ENCODE measurements at places on chromosomes 2 and 18.

DNA sequence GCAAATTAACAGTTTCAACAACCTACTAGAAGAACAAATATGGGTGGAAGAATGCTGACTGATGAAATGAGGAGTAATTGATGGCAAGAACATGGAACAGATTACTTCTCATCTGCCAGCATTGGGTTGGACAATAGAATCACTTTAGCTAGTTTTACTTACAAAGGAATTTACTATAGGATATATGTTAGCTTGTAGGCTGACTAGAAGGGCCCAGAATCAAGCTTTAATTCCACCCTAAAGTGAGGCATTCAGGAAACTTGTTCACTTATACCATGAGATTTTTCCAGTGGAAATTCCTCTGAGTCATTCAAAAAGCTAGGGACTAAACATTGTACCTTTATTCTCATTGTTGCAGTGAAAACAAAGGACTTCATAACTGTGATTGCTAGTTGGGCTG, 5.0 kb upstream of the ZSWIM2 start:
- DNase-seq = peak; percentile 59

DNA sequence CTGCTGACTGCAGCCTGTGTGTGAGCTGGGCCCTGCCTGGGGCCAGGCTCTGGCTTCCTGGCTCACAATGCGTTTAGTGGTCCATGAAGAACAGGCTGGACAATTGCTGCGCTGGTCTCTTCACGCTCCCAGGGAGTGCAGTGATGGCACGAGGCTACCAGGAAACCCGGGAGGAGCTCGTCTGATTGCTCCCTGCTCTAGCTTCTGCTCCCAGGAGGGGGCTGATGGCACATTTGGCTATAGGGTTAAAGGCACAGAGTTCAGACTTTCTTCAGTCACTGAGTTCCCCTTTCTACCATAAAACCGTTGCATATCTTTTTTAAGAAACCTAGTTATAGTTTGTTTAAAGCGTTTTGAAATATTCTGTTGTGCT, 60.1 kb downstream of the KCNF1 start:
- DNase-seq = no peak

- DNase-seq = no peak
Measured at GRCh38 chr18:43382641-43383403, 105.5 kb upstream of the SYT4 start.

GRCh38 chr18:59377613-59378337, 18.7 kb upstream of the LMAN1 start:
- no peak for DNase-seq

DNA sequence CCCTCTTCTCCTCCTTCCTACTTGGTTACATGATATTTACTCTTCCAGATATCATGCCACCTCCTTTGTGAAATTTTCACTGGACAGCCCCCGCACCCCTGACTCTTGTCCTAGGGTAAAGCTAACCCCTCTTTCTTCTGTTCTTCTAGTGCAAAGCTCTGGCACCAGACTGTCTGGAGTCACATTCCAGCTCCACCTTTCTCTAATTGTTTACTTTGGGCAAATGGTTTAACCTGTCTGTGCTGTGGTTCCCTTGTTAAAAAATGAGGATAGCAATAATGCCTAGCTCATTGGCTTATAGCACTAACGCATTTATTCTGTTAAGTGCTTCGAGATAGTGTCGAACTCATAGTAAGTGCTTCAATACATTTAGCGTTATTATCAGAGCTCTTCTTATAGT, 306.2 kb downstream of the ALK start:
- DNase-seq = no peak

DNA sequence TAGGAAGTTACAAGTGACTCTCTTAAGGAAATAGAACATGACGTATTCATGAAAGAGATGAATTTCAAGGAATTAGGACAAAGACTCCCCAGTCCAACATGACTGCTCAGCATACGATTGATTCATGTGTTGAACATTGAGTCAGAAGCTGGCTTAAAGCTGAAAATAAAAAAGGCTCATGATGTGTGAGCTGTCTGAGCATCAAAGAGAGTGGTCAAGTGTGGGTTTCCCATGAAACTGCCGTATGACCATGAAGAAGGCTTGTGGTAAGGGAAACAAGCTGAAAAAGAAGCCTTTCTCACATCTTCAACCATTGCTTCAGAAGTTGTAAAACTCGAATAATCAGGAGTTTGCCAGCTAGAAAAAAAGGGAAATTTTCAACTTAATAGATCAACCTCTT, 201.9 kb upstream of the APCDD1 start:
- DNase-seq = no peak

DNA sequence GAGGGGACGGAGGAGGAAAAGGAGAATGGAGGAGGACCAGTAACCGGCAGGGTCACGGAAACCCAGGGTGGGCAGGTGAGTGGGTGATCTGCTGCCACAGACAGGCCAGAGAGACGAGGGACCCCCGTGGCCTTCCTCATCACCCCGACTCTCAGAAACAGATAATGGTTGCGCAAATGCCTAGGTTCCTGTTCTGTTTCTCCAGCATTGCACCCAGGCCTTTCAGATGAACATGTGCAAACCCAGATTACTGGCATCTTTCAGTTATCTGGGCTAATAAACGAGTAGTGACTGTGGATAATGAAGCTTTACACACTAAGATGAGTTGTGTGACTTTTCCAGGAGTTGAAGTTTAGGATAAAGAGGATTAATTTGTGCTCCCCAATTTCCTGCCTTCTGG, 46.5 kb downstream of the TET3 start:
- DNase-seq = no peak

GRCh38 chr18:23650968-23651927, 11.5 kb downstream of the ANKRD29 start:
- DNase-seq = peak; percentile 38

DNA sequence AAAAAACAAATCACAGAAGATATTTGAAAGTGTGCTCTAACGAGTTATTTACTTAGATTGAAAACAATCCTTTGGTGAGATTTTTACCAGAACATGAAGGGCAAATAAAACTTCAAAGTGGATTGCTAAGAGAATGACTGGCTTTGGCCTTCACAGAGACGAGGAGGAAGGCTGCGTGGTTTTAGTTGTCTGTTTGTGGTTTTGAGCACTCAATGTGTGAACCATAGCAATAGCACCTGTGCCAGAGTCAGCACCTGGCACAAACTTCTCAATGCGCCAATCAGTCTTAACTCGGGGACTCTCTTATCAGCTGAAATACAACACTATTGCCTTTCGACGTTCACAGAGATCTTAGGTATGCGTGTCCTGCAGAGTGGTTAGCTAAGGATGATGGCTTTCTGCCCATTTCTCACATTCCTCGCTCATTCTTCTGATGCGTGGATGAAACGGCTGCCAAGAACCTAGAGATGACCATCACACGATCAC, 70.0 kb downstream of the MBP start:
- DNase-seq = peak; percentile 68

DNA sequence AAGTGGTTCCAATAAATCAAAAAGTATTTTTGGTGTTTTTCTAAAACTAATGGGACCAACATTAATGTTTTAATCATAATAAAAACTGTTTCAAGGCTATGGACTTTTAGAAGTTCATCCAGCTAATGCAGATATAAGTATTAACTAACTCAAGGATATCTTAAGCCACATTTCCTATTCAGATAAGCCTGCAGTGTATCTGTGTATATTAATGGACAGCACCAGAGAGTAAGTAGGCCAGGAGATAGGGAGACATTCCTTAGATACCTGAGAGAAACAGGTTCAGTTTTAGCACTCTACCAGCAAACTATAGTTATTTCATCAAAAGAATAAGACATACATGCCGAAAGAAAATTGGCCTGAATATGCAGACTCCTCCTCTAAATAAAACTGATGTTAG, 27.3 kb downstream of the PREPL start:
- no peak for DNase-seq

GRCh38 chr18:25454270-25454659, 102.3 kb upstream of the ZNF521 start:
- no peak for DNase-seq

DNA sequence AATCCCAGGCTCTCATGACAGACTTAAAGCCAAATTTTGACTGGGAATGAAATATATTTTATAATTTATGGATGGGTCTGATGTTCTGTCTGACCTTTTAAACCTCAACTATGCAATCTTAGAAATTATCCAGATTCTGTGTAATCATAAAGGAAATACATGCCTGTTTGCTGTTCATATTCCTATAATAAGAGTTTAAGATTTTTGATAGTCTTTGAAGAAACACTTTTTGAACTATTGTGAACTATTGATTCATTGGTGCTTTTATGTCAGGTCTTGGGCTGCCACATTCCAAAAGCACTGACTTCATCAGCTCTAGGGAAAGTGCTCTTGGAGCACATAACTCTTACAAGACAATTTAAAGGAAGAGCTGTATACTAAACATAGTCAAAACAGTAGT, 64.2 kb downstream of the CCDC150 start:
- peak; percentile 36 for DNase-seq

DNA sequence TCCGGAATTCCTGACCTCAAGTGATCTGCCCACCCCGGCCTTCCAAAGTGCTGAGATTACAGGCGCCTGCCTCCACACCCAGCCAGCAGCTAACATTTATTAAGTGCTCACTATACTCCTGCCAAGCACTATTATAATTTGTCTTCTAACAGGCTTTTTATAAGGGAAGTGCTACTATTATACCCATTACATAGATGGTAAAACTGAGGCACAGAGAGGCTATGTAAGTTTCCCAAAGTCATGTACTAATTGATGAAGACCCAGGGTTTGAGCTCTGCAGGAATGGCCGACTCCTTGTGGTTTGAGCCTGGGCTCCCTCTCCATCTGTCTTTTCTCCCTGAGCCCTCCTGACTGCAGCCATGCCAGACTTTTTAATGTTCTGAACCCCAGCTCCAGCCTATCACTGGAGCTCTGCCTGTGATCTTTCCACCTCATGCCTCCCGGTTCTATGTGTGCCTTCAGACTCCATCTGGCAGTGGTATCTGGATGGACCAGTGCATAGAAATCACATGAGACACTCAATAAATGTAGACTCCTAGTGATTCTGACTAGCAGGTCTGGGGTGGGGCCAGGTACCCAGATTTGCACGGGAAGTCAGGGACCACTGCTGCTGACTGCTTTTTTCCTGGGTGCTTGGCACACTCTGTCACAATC, 197.1 kb downstream of the NEDD4L start:
- no peak for DNase-seq

GRCh38 chr18:77648411-77648810, 398.8 kb downstream of the GALR1 start:
- no peak for DNase-seq

DNA sequence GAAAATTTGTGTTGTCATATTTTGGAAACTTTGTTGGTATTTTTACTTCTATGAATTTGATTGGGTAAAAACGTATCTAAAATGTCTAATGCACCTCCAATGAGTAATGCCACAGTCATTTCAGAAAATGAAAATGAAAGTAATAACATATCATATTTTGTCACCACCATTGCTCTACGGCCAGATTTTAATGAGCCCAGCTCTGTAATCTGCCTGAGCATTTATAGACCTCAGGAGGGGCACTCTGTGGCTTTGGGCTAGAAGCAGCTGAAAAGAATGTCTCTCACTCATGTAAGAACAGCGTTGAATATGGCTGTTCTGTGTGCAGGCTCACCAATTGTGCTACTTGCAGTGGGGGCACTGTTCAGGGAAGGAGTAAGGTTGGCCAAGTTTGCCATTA, 32.7 kb upstream of the ABCA12 start:
- DNase-seq = peak; percentile 4

GRCh38 chr2:240514631-240515030, 43.2 kb downstream of the ANKMY1 start:
- no peak for DNase-seq

DNA sequence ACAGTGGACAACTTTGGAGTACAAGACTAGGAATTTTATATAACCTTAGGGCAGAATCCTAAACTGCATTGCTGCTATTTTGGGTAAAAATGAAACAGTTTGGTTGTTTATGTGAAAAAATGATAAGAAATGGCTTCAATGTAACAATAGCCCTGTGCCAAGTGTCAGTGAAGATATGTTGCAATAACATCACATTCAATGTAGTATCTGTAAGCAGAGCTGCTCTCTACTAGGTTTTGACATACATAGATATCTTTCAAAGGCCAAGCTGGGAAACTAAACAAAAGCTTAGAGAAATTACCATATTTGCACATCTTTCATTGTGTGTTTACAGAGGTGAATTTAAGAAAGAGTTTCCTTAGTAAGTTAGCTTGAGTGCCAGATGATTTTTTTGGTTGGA, 135.0 kb upstream of the DOK6 start:
- no peak for DNase-seq

GRCh38 chr2:239776436-239777005, 248.6 kb downstream of the NDUFA10 start:
- no peak for DNase-seq

- DNase-seq = no peak
Measured at GRCh38 chr2:234635284-234635683, 138.4 kb upstream of the ARL4C start.

- DNase-seq = no peak
Measured at GRCh38 chr2:99640635-99641151, 150.9 kb upstream of the REV1 start.

GRCh38 chr2:154264024-154264423, 392.3 kb downstream of the GALNT13 start:
- DNase-seq = no peak

DNA sequence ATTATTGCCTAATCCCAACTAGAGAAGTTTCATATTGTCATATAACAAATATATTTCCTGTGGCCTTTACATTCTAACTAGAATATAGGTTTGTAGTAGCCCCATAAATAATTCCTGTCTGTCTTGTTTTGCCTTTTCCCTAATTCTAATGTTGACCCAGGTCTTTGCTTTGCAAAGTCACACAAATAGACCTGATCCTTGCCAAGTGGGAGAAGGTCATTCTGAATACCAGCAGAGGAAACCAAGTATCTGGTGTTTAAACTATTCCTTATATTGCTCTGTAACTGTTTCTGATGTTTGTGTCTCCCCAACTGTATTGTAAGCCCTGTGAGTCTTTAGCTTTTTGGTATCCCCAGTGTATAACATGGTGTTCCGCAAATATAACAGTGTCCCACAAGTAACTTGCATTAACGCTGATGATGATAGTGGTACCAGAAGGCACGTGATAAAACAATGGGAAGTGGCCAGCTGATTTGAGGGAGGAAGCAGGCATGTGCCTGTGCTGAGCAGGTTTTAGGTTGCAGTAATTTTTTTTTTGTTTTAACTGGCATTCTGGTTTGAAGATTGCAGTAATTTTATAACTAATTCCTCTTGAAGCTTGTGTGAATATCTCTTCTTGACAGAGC, 11.1 kb downstream of the HADHB start:
- no peak for DNase-seq

DNA sequence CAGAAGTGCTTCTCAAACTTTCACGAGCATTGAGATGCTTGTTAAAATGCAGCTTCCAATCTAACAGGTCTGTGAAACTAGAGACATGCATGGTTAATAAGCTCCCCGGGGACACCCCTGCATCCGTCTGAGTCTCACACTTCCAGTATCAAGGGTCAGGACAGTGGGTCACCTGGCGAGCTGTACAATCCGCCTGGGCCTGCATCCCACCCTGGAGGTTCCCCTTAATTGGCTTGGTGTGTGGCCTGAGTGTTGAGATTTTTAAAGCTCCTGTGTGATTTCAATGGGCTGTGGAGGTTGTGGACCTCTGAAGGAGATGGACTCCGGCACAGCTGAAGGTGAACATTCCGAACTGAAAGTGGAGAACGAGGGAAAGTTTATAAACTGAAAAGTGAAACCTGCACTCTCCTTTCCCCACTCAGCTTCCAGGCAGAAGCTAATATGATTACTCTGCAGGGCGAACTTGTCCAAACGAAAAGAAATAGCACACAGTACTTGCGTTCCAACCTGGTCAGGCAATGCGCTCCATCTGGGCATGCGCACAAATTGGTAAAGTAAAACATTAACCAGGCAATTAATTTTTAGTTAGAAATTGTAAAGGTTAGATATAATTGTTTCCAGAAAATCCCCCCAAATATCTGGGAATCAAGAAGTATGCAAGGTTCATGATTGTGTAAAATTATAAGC, 191.7 kb upstream of the ALKAL2 start:
- no peak for DNase-seq
